Uterus (tissue), 4 donors: ENCODE measurements at places on chromosomes 6 and 20.

- DNase-seq, result no peak
Observed at GRCh38 chr6:139528471-139528870, 154.0 kb upstream of the CITED2 start.

DNA sequence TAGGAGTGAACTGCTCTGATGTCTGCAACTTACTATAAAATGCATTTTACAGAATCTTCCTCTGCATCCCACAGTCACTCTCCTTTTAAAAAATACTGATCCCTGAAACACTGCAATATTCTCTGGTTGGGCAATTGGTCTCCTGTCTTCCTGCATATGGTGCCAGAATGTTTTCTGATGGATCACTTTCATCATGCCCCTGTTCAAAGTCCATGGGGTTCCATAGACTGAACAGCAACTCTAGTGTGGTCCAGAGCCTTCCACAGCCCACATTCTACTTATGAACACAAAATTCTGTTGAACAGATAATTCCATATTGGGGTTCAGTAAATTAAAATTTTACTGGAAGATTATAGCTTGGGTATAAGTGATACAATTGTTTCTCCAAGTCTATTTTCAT, 11.0 kb downstream of the GSTA2 start:
- DNase-seq, result no peak

GRCh38 chr6:144305985-144306384, 20.9 kb downstream of the UTRN start:
- DNase-seq, result no peak

DNA sequence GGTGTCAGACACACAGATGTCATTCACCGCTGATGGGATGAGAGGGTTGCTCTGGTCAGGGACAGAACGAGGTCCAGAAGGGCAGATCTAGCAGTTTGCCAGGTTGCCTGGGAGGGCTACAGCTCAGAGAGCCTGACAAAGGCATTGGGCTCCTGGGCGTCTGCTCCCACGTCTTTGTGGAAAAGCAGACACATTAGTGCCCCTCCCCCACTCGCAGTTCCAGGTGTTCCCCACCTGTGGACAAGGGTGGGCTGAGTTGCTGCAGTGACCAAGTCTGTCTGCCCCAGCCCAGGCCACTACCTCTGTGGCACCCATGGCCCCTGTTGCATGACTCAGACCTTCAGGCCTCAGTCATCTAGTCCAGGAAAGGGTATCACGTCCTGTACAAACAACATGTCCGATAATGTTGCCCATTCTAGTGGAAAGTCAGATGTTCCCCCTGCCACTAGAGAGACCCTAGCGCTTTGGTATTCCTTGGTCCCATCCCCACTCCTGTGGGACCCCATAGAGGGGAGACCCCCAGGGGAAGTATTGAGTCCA, 37.4 kb downstream of the WRNIP1 start:
- DNase-seq, result no peak

DNA sequence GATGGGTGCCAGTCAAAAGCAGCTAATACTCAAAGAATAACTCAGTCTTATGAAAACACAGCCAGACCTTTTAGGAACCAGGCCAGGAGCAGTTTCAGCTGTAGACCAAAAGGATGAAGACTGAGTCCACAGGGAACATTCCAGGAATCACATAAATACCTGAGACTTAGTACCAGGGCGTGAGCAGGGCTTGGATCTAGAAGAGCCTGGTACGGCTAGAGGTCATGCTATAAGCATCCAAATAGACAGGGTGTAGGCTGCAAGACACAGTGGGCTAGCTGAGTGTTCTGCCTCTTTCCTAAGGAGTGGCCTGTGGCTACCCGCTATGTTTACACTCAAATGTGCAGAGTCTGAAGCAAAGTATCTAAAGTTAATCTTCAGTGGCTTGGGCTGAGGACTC, 29.5 kb upstream of the LRRC1 start:
- no peak for DNase-seq

DNA sequence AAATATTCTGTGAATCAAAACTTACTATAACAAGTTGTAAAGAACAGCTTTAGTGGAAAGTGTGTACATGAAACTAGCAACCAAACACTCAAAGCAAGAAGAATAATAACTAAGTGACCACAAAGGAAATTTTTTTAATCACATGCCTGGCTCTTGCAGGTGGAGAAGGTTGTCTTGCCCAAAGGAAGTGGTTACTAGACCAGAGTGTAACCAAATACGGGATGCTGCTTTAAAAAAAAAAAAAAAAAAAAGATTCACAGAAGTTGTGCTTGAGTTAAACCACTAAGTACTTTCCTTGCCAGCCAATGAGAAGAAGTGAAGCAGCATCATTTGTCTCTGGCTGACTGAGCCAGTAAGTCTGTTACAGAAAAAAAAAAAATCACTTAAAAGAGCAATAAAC, 19.1 kb upstream of the HLA-DQB1 start:
- DNase-seq, result no peak

DNA sequence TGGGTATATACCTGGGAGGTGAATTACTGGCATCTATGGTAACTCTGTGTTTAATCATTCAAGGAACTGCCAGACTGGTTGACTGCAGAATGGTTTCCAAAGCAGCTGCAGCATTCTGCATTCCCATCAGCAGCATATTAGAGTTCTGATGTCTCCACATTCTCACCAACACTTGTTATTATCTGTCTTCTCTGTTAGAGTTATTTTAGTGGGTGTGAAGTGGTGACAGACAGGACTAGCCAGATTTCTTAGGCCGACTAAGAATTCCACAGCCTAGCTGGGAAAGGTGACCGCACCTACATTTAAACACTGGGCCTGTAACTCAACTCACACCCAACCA, 110.9 kb downstream of the TMEM170B start:
- DNase-seq, result no peak

GRCh38 chr6:44642349-44642748, 254.8 kb downstream of the CDC5L start:
- no peak for DNase-seq

- no peak for DNase-seq
Observed at GRCh38 chr6:41073968-41074691, 1.4 kb downstream of the NFYA start.

DNA sequence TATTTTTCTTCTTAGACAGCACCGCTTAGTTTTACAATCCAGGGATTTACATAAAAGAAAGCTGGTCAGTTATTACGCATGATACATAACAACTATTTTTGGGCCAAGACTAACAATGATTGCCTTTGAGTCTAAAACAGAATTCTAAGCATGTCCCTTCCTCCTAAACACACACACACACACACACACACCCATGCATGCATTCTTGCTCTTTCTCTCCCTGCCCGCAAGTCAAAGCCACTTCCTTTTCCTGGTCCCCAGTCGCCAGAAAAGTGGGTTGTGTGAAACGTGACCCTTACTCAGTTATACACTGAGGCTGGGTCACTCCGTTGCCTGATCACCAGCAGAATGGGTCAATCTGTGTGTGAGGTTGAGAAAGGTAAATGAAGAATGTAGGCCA, 31.4 kb downstream of the FYN start:
- no peak for DNase-seq

GRCh38 chr6:80607811-80608391, 501.4 kb downstream of the BCKDHB start:
- DNase-seq, result no peak

GRCh38 chr6:83838727-83839126, 14.4 kb upstream of the RIPPLY2 start:
- no peak for DNase-seq

GRCh38 chr20:40322941-40323340, 366.1 kb downstream of the MAFB start:
- no peak for DNase-seq
